Aorta (tissue), 5 donors: ENCODE measurements at places on chromosomes 5 and 9.

- no peak for DNase-seq
Observed at GRCh38 chr9:38289236-38289865, 103.2 kb upstream of the ALDH1B1 start.

GRCh38 chr9:107118863-107119624, 164.0 kb upstream of the RAD23B start:
- no peak for DNase-seq

- DNase-seq, result no peak
Observed at GRCh38 chr9:17588395-17588794, 9.5 kb downstream of the SH3GL2 start.

GRCh38 chr5:61052882-61053281, 107.9 kb downstream of the NDUFAF2 start:
- DNase-seq, result no peak

GRCh38 chr5:80810425-80810824, 149.7 kb upstream of the RASGRF2 start:
- no peak for DNase-seq
